ENCODE measurements at places on chromosomes 13 and 19.

DNA sequence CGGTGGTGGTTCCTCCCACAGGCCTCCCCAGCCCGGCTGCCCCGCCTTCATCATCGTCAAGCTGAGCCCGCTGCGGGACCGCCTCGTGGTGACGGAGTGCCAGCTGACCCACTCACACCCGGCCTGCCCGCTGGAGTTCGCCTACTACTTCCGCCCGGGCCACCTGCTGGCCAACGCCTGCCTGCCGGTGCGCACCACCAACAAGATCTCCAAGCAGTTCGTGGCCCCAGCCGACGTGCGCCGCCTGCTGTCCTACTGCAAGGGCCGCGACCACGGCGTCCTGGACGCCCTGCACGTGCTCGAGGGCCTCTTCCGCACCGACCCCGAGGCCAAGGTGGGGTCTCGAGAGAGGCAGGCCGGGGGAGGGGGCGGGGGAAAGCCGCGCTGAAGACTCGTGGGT, 12.0 kb downstream of the ZSWIM9 start:
- no peak for DNase-seq

DNA sequence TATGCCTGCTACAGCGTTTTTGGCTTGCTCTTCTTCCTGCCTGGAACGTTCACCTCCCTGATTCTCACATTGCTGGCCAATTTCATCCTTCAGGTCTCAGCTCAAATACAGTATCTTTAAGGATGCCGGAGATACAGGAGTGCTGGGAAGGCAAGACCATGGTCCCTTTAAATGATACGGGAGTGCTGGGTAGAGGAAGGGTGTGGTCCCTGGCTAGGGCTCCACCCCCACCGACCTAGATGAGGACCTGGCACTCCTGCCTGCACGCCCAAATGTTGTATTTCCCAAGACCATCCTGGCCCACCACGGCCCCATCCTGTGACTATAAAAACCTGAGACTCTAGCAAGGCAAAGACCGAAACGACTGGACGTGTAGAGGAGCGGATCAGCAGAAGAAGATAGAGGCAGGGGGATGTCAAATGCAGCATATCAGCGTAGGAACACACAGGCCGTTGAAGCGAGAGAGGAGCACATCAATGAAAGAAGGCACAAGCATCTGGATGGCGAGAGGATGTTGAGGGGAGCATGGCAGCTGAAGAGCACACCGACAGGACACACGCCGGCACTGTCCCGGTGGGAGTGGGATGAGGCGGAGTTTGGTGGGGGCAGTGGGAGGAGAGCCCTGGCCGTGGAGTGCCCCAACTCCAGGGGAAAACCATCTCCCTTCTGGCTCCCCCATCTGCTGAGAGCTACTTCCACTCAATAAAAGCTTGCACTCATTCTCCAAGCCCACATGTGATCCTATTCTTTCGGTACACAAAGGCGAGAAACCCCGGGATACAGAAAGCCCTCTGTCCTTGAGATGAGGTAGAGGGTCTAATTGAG, 74.0 kb downstream of the PCDH9 start:
- DNase-seq, result no peak

DNA sequence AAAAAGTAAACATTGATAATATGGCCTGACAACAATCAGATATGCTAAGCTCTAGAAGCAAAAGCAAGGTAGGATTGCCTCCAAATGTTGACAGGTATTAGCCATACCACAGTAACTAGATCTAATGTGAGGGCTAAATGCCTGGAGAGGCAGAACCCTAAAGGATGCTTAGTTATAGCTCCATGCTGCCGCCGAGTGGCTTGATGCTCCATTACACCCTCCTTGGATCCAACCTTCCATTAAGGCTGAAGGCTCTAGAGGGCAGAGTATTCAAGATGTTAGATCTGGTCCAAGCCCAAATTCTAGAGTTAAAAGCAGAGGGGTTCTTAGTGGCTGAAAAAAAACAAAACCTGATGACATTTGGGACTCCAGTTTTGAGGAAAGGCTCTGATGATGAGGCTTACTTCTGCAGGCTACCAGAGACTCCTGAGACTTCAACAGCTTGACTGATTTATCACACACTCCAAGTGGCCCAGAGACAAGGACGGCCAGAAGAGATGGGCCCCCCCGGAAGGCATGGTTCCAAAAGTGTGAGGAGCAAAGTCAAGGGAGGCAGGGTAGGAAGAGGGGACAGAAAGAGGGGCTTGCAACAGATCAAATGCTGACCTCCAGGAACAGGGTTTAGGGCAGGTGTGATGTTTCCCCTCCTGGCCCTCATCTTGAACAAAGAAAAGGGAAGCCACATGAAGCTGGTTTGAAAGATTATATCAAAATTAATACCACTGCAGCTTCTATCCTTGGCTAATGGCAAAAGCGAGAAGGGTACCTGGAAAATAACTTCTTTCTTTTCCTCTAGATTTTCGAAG, 21.9 kb upstream of the CPB2 start:
- DNase-seq, result peak; percentile 53

DNA sequence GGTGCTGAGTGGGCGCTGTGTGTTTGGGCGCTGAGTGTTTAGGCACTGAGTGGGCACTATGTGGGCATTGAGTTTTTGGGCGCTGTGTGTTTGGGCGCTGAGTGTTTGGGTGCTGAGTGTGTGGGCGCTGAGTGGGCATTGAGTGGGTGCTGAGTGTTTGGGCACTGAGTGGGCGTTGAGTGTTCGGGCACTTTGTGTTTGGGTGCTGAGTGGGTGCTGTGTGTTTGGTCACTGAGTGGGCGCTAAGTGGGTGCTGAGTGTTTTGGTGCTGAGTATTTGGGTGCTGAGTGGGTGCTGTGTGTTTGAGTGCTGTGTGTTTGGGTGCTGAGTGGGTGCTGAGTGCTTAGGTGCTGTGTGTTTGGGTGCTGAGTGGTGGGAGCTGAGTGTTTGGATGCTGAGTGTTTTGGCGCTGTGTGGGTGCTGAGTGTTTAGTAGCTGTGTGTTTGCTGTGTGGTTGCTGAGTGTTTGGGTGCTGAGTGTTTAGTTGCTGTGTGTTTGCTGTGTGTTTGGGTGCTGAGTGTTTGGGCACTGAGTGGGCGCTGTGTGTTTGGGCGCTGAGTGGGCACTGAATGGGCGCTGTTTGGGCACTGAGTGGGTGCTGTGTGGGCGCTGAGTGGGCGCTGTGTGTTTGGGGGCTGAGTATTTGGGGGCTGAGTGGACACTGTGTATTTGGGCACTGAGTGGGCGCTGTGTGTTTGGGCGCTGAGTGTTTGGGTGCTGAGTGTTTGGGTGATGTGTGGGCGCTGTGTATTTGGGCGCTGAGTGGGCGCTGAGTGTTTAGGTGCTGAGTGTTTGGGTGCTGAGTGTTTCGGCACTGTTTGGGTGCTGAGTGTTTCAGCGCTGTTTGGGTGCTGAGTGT, 47.2 kb upstream of the F7 start:
- no peak for DNase-seq

DNA sequence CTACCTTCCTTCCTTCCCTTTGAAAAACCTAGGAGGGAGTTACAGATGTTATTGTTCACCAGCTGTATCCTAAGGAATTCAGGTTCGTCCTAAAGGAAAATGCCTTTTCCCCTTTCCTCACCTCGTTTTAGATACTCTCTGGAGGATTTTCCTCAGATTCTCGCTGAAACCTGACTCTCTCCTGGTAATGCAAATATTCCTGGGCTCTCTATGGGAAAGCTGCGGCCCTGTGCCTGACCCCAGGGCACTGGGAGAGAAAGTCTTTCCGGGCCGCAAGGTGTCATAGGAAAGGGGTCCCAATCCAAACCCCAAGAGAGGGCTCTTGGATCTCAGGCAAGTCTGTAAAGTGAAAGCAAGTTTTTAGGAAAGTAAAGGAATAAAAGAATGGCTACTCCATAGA, 13.1 kb upstream of the OR1M1 start:
- DNase-seq, result no peak

- DNase-seq, result no peak
Measured at GRCh38 chr13:20360835-20361412, 128.8 kb upstream of the GJB6 start.
